ENCODE measurements at places on chromosomes 12 and 14. TPM values are rescaled to one million over a fixed set of nuclear protein-coding genes. Genes with fewer than 3 reads are reported as not detected.

- DNase-seq: no peak
Measured at GRCh38 chr12:64665514-64665913, 55.2 kb downstream of the RASSF3 start.

GRCh38 chr14:96016501-96017160 is 22.5 kb upstream of the C14orf132 start:
- no peak for DNase-seq

GRCh38 chr14:56026506-56026905 is 91.7 kb upstream of the PELI2 start:
- no peak for DNase-seq

Gene TPPP2
- total RNA-seq: 1.1 TPM
